ENCODE measurements at places on chromosomes 5 and 9.

DNA sequence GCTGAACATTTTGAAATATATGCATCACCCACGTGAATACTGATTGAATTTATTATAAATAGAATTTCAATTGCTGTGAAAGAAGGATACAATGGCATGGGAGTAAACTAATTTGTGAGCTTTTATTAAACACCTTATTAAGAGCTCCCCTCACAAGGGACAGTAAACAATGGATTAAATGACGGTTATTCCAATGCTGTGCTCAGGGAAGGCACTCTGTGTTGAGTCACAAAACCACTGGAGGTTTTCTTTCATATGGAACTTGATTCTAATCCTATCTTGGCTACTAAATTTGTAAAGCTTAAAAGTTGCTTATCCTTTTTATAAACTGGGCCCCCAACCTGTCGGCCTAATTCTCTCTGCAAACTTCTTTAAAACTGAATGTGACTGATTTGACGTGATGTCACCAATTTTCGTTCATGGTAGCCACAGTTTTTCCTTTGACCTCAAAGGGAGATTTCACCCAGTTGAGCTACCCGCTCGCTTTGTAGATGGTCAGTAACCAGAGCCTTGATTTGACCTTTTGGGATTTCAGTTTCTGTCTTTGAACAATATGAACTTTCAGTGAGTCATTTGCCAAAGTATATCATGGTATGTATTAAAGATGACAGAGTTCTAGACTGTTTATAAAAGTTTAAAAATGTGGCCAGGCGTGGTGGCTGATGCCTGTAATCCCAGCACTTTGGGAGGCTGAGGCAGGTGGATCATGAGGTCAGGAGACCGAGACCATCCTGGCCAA is 61.3 kb upstream of the PIK3R1 start:
- no peak for DNase-seq

DNA sequence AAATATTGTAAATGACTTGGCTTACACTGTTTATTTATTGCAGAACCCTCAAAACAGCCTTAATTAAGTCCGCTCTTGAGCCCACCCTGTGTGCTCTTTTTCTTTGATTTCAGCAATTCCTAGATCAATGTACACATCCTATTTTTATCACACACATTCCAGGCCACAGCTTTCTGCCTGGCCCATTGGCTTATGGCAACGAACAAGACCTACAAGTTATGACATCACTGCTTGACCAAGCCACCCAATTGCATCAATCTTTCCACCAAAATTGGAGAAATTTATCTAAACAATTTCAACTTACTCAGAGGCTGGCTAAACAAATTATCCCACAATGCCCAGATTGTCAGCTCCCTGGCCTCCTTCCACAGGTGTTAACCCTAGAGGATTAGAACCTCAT is 158.4 kb downstream of the CPLANE1 start:
- no peak for DNase-seq

- DNase-seq = no peak
These were observed 22.7 kb upstream of the RXRA start for GRCh38 chr9:134303601-134304000.

DNA sequence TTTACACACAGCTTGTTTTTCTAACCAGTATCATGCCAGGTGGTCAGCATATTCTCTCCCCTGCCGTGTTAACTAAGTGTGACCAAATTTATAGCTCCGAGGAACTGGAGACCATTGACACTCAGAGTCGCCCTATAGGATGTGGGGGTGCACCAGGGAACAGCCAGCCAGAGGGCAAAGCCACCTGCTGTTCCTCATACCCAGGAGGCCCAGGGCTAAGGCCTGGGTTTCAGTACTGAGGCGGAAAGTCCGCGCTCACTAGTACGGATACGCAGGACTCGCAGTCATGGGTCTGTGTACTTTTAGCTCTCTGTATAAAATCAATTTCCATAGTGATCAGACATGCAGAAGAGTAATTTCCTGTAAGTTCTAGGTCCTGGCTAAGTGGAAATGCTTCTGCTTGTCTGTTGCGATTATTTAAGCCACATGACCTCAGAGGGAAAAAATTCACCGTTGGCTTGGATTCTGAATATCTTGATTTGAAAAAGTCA is 247.0 kb downstream of the AOPEP start:
- peak; percentile 64 for DNase-seq

DNA sequence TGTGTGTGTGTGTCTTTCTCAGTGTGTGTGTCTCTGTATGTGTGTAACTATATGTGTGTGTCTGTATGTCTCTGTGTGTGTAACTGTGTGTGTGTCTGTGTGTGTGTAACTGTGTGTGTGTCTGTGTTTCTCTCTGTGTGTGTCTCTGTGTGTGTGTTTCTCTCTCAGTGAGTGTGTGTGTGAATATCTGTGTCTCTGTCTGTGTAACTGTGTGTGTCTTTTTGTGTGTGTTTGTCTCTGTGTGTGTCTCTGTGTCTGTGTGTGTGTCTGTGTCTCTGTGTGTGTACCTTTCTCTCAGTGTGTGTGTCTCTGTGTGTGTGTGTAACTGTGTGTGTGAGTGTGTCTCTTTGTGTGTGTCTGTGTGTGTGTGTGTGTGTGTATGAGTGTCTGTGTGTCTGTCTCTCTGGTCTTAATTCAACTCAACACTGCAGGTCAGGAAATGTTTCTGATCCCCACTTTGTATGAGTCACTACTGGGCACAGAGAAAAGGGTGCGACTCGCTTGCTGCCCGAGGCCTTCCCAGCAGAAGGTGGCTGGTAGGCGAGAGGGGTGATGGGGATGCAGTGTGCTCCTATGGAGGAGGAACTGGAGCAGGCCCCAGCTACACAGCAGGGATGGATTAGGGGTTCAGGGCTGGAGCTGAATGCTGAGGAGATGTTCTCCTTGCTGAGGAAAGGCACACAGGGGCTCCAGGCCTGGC is 52.1 kb downstream of the NSG2 start:
- DNase-seq = no peak

GRCh38 chr9:128902351-128903078 is 18.3 kb upstream of the PHYHD1 start:
- no peak for DNase-seq

GRCh38 chr9:135012166-135012565 is 75.3 kb upstream of the OLFM1 start:
- no peak for DNase-seq

GRCh38 chr5:2415678-2416077 is 335.8 kb downstream of the IRX2 start:
- no peak for DNase-seq

GRCh38 chr9:89455356-89455824 is 42.5 kb downstream of the SEMA4D start:
- DNase-seq = no peak

DNA sequence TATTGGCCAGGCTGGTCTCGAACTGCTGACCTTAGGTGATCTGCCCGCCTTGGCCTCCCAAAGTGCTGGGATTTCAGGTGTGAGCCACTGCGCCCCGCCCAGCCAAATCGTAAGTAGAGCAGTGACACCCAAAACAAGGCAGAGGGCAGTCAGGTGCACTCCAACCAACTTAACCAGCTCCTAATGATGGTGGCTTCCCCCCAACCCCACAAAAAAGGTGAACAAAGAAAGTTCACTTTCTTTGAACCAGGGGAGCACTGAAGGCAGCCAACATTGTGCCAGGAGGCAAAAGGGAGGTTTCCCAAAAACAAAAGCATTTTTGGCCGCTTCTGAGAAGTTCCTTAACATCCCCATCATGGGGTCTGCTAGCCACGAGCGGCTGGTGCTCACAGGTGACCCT is 9.6 kb downstream of the GMCL2 start:
- no peak for DNase-seq

- no peak for DNase-seq
These were observed 3.9 kb upstream of the MAN1B1 start for GRCh38 chr9:137082925-137083290.

DNA sequence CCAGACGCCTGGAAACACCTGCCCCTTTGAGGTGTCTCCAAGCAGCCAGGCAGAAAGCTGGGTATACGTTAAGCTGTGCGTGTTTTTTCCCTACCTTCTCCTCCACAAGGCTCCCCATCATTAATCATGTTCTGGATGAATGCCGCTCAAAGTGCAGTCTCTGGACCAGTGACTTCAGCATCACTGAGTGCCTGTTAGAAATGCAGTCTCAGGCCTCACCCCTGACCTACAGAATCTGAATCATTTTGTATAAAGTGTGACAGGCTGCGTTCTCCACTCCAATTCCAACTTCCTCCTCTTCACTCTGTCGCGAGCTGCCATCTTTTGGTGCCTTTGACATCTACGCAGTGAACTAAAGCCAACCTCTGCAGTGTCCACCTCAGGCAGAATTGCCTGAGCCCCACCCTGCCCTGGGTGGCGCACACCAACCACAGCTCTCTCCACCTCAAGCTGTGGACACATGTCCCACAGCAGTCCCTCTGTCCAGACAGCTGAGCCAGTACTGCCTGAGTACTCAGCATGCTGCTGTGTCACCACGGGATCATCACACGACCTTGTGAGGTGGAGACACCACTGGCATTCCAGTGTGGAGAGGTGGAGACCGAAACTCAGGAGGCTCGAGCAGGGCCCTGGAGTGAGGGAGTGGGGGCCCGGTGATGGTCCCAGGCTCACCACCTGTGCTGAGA is 14.2 kb downstream of the PTPN3 start:
- DNase-seq = no peak

DNA sequence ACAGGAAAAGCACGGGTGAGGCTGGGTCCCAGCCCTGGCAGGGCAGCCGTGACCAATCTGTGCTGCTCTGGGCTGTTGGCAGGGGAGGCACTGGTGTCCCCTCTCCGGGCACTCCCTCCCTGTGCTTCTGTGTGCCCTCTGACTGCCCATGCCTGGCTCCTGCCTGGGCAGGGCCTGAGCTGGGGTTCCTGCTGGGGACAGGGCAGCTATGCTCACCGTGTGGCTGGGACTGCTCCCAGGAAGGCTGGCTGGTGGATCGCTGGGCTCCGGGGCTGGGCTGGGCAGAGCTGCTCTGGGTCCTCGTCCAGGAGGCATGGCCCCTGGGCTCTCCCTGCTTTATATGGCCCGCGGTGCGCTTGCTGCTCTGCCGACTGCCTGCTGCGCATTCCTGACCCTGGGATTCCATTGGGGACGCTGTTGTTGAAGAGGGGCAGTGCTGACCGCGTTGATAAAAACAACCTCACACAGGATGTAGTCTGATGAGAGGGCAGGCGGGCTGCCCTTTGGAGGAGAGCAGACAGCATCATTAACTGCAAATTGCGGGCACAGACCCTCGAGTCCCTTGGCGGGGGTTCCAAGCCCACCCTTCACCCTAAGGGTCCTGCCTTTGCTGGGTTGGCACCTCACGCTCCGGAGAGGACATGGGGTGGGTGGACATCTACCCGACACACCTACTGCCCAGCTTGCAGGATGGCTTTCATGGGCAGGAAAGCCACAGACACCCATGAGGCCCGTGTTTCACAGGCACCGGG is 955 bp downstream of the QRFP start:
- DNase-seq = no peak

GRCh38 chr9:114311571-114312512 is 11.1 kb upstream of the ORM1 start:
- no peak for DNase-seq

DNA sequence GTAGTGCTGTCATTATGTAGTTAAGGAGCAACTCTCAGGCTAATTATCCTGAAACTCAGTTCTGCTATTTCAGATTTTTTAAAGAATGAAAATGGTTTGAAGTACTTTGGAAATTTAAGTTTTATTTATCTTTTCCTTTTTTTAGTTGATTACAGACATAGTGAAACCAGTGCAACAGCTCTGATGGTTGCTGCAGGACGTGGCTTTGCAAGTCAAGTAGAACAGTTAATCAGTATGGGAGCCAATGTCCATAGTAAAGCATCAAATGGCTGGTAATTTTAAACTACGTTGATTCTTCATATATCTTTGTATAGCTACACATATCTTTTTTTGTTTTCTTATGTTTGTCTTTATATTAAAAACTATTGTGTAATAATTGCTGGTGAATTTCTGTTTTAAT is 34.9 kb downstream of the YTHDC2 start:
- DNase-seq = no peak

Measured in right forelimb (tissue), 1 donor.